ENCODE measurements at places on chromosomes 3 and 15.

DNA sequence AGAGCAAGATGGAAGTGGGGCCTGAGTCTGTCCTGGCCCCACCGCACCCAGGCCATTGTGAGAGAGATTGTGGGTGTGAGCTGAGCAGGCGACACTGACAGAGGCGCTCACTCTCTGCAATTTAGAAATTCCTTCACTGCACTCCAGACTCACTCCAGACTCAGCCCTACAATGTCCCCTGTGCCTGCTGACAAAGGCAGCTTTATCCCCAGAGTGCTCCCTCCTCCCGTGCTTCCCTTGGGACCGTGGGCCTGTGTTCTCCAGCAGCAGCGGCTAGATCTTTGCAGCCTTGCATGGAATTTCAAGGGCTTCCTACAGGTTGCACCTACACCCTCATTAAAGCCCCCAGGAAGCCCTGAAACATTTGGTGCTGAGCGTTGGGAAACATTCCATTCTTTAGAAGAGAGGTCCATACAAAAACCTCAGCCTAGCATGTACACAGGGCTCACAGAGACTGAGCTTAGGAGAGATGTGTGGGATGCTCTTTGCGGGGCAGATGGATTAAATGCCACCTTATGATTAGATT is 1.3 kb upstream of the IL16 start:
- no peak for DNase-seq

GRCh38 chr15:61036136-61036535 is 193.0 kb downstream of the RORA start:
- DNase-seq: no peak

DNA sequence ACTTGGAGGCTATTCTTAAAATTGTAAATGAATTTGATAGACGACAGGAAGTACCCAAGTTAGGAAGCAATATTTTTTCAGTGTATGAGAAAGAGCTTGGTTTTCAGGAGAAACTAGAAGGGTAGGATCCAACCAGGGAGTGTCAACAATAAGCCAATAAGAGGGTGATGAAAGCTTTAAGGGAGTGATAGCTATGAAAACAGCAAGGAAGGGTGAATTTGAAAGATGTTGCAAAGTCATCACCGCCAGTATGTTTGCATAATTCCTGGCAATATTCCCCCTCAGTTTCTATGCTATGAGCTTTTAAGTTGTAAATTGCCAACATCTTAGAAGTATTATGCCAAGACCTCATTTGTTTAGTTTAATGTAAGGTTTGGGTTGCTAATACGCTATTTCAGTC is 11.8 kb upstream of the CSTA start:
- no peak for DNase-seq

GRCh38 chr3:30658328-30659052 is 52.1 kb downstream of the TGFBR2 start:
- DNase-seq: no peak

DNA sequence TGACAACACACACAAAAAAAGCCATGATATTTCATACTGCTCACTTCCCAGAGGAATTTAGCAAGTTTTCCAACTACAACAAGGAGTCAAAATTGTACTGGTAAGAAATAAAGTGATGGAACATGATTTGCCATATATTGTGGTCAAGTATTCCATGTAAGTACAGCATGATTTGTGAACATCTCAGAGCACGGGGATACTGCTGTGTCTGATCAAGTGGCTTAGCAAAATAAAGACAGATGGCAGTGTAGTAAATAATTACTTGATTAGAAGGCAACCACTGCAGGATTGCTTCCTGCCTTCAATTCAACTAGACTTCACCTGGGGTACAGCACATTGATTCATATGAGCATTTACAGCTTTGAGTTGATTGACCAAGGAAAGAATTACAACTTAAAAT is 51.6 kb upstream of the DUT start:
- no peak for DNase-seq

- no peak for DNase-seq
Observed at GRCh38 chr15:56981160-56981559, 62.7 kb downstream of the TCF12 start.

- no peak for DNase-seq
Observed at GRCh38 chr3:11494131-11494916, 149.4 kb downstream of the VGLL4 start.

GRCh38 chr15:65393091-65393490 is 15.3 kb upstream of the IGDCC3 start:
- DNase-seq: no peak

GRCh38 chr3:43203022-43203421 is 83.3 kb upstream of the SNRK start:
- DNase-seq: no peak

DNA sequence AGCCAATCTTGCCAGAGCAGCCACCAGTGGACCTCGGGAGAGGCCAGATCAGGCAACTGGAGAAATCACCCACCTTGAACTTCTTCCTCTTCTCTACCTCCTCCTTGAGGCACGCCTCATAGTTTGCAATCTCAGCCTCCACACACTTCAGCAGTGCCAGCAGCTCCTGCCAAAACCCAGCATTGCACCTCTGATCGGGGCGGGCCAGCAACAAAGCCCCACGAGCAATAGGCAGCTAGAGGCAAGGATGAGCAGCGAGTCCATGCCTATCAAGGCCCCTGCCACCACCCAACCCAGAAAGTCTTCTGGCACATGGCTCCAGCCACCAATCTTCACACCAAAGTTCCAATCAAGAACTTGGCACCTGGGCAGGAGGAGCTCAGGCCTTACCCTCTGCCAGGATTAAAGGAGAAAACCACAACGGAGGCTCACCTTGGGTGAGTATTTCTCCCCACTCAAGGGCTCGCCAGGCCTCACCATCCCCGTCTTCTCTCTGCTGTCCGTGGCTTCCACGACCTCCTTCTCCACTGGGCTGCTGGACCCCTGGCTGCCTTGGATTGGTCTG is 42.1 kb downstream of the SEMA3G start:
- no peak for DNase-seq

DNA sequence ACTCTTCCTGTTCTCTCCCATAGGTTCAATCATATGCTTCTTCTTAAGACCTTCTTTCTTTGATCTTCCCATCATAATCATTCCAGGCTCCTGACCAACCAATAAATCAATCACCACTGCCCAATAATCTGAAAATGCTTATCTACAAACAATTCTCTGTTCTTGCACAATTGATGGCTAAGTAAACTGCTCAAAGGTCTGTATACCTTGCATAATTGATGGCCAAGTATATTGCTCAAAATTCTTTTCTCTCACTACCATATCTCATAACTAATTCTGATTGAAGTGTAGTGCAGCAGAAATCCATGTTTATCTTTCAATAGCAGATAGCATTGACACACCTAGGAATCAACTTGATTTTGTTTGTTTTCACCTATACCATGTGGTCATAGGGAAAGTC is 83.4 kb upstream of the EPHA6 start:
- no peak for DNase-seq

DNA sequence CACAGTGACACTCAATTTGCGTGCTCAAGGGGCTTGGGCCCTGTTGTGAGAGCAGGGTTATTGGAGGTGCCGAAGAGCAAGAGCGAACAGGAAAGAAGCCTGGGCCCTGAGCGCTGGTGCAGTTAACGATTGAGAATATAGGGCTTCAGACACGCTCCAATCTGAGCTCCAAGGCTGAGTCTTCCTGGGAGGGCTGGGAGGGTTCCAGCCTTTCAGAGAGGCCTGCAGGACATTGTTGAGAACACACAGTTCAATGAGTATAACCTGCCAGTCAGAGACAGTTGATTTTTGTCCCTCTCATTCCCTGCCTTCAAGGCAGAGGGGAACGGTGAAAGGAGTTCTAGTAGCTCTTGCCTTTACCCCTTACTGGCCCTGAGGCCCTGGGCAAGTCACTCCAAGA is 47.3 kb downstream of the GLDN start:
- no peak for DNase-seq

DNA sequence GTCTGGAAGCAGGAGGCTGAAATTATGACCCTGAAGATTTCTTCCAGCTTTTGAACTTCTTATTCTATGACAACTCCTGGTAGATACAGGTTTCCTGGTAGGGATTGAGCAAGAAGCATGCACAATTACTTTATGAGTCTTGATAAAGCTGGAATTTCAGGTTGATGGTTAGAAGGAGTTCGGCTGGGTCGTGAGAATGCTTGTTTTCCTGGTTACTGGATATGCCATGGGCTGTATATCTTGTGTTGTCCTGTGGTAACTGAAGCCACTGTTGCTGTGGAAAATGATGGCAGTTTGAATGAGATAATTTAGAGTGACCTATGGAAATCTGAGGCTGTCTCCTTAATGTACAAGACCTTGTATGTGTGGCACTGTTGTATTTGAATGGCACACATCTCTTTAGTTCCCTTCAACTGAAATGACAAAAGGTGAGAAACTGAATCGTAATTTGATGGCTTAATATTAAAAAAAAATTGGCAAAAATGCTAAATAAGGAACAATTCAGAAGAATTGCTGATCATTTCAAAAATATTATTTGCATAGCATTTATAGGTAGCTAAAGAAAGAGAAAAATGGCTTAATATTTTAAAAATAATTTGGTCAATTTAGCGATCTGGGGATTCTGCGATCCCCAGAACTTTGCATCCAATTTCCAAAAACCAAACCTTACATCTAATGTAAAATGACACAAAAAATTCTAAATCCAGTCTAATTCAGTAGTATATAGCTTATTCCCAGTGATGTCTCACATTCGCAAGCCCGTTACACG is 1.1 kb upstream of the UBE2E1 start:
- DNase-seq: no peak

DNA sequence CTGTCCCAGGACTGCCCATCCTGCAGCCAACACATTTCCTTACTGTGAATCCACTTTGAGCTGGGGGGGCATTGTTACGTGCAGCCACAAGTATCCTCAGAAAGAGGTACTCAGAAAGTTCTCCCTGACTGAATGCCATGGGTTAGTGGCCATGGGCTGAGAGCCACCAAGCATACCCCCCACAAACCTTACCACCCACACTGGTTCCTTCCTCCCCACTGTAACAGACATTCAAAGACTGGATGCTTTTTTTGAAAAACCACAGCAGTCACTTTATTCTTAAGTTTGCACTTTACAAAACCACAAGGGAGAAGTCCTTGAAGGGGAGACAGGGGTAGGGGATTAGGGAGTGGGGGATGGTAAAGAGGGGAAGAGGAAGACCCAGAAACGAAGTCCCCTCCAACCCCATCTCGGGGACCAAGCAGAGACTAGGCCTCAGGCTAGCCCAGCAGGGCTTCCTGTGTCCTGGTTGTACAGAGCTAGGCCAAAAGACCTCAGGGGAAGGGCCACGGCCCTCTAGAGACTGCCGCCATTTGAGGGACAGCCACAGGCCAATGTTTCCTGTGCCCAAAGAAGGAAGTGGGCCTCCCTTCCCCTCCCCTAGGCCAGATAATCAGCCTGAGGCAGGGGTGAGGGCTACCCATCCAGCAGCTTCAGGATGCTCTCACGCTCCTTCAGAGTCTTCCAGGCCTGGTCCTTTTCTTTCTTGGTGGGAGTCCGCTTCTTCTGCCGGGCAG is 10.1 kb upstream of the CAMK1 start:
- no peak for DNase-seq

GRCh38 chr15:69562564-69562963 is 109.9 kb downstream of the RPLP1 start:
- no peak for DNase-seq

DNA sequence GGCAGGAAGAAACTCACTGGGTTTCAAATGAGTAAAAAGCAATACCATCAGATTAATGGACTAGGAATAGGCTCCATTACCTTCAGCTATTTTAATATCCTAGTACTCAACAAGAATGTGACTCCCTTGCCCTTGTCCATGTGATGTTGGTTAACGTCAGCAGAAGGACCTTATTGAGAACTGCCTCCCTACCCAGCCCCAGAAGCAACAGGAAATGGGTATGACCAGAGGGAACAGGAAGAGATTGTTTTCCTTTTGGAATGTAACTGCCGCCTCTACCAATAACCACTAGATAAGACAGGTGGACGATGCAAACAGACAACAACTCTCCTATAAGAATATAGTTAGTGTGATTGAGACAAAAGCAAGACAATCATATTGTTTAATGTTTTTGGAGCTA is 10.4 kb upstream of the MME start:
- DNase-seq: no peak

DNA sequence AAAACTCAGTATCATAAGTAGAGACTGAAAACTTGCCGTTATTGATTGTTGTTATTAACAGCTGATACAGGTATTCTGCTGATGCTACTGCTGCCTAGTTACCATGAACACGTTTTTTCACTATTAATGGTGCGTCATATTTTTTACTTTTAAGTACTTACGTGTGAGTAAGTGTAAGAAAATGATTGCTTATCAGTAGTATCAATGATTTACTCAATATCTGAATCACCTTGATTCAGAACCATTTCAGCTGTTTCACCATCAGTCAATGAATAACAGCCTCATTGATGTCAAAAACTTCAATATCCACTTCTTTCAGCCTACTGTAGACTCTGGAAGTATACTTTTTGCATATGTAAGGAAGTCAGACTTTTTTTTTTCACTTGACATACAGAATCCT is 4.7 kb downstream of the CCR8 start:
- no peak for DNase-seq

- no peak for DNase-seq
Observed at GRCh38 chr3:13219902-13220296, 146.7 kb upstream of the IQSEC1 start.

DNA sequence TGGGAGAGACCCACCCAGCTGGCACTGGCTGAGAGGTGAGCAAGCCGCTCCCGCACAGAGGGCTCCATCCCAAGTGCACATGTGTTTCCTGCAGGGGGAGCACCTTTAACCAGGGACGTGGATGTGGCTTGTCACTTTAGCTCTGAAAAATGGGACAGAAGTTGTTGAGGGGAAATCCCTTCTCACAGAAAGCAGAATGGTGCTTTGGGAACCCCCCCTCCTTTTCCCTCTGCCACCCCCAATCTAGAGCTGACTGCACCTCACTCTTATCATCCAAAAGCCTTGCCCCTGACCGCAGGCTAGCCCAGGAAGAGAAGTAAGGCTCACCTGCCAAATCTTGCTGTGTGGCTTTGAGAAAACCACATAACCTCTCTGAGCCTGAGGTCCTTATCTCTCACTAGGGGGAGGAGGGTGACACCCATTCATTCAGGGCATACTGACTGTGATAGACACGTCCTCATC is 77.9 kb downstream of the RPN1 start:
- peak; percentile 32 for DNase-seq

DNA sequence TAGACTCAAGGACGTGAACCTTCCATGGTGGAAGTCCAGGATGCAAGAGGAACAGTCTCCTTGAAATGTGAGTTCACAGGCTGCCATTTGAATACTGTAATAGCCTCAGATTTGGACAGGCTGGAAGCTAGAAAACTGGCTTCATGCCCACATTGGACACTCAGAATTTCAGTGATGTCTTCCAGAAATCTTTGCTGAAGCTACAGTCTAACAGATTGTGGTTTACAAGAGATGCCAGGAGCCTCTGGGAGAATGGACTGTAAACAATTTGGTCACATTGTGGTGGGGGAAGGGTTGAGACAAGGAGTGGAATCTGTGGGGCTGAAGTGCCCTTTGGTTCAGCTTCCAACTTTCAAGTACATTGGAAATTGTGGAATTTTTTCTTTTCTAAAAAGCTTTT is 252.0 kb upstream of the PROK2 start:
- no peak for DNase-seq

- DNase-seq: no peak
Observed at GRCh38 chr3:82978368-82978767, 1216.9 kb upstream of the GBE1 start.

Measured in stimulated activated CD4-positive, alpha-beta T cell treated with anti-CD3 and anti-CD28 coated beads, TNF-alpha, amount 100 ng/mL, for 48 hours (primary cell).